ENCODE measurements at places on chromosomes 6 and 20. TPM values are rescaled to one million over a fixed set of nuclear protein-coding genes. Genes with fewer than 3 reads are reported as not detected.

DNA sequence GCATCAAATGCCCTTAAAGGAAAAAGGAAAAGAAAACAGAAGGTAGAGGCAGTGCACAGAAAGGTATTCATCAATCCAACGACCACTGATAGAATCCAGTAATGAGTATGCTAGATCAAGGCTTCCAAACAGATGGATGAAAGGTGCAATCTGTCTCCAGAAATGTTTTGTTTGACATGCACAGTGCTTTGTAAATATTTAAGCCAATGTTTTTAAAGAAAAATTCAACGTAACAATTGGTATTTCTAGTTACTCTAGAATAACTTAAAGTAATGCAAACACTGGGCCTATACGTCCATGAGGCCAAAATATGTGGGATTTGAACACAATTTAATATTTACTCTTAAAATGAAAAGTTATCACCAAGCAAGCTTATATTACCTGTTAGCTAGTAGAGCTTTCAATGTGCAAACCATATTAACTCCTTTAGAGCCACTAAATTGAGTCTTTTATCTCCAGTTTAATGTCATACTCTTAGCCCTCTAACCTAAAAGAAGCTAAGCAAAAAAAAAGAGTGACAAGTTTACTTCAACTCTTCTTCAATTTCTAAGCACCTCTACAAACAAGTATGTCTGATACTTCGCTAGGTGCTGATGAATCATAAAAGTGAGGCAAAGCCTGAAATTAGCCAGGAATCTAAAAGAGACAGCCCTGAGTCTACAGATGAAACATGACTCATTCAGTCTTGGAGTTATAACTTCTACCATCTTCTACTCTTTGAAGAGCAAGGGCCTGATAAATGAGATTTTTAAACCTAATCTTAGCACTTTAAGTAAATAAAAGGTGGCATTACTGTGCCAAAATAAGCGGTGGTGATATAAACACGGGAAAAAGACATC lies 169.8 kb downstream of the PTPRK start:
- no peak overlapping the region for H3K4me3 ChIP-seq
- H3K4me1 ChIP-seq, result no peaks in the 10 kb centered on the region
- no peaks in the 10 kb centered on the region for H3K27me3 ChIP-seq
- no peak overlapping the region for H3K27ac ChIP-seq

GRCh38 chr6:21500314-21501020 lies 93.1 kb upstream of the SOX4 start:
- H3K27me3 ChIP-seq, result no peaks in the 10 kb centered on the region
- DNase-seq, result no peak
- H3K36me3 ChIP-seq, result no peaks in the 10 kb centered on the region
- no peak overlapping the region for H3K27ac ChIP-seq
- no peak overlapping the region for H3K4me3 ChIP-seq

- H3K27me3 ChIP-seq, result no peaks in the 10 kb centered on the region
- no peak overlapping the region for H3K4me3 ChIP-seq
- no peak overlapping the region for H3K27ac ChIP-seq
- DNase-seq, result no peak
- no peaks in the 10 kb centered on the region for H3K4me1 ChIP-seq
Measured at GRCh38 chr20:19376451-19377229, 164.2 kb downstream of the SLC24A3 start.

Gene KCNB1
- total RNA-seq, result 0.12 TPM

DNA sequence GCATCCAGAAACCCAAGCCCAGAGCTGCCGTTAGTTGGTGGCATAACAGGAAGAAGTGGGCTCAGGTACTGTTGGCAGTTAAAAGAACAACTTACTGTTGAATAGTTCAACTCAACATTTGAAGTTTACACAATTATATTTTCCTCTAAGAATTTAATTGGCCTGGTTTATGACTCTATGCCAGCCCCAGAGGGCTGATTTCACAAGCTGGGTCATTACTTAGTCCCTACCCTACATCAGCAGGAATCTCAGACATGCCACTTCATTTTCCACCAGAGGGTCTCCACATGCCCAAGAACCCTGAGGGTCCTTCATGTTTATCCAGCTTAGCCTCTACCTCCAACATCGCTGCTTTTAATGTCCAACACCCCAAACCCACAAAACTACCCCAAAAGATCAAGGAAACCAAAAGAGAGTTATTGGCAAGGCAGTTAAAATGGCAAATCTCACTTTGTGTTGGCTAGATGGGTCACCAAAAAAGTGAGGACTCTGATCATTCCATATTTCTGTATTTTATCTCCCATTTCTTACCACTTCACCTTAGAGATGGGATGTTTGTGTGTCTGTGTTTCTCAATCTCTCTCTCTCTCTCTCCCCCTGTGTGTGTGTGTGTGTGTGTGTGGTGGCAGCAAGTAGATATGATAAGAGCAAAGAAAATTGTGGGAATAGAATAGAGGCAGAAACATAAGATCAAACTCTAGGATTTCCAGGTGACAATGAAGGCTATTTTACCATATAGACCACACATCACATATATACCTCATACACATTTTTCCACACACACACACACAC lies 112.5 kb upstream of the TBX18 start:
- no peak overlapping the region for H3K4me3 ChIP-seq
- no peaks in the 10 kb centered on the region for H3K36me3 ChIP-seq
- H3K27me3 ChIP-seq, result no peaks in the 10 kb centered on the region
- H3K27ac ChIP-seq, result no peak overlapping the region
- DNase-seq, result no peak

Gene BACH2
- total RNA-seq, result 235 TPM

Gene KIF6
- total RNA-seq, result not detected

GRCh38 chr20:24236201-24236600 lies 233.2 kb upstream of the SYNDIG1 start:
- no peaks in the 10 kb centered on the region for H3K27me3 ChIP-seq
- no peaks in the 10 kb centered on the region for H3K4me1 ChIP-seq

Gene DZANK1
- total RNA-seq, result 5.6 TPM

DNA sequence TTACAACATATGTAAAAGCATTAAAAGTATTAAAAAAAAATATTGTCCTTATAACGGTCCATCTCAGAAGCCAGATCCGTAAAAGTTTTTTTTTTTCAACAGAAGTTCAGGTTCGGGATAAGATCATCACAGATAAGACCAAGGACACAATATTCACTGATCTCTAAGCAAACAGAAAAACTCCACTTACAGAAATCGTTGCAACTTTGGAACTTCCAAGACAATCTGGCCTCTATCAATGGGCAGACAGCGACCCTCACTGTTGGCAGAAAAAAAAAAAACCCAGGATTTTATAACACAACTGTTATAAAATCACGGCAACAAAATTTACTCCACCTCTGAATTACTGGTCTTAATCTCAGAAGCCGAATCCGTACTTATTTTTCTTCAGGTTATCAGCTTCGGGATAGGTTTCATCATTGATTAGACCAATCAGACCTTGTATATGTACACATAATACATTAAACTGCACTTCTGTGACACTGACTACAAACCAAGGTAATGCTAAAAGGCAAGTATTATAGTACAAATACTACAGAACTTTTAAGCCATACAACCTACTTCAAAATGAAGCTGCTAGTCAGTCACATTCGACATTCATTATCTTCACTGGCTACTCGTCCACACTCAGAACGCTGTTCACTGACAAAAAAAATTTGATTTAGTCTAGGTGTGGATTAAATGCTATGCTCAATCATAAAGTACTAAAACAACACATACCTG lies 34.7 kb upstream of the SYNCRIP start:
- H3K27me3 ChIP-seq, result no peaks in the 10 kb centered on the region
- peak overlapping the region; percentile 93 for H3K4me3 ChIP-seq
- peak overlapping the region; percentile 89 for H3K27ac ChIP-seq
- H3K4me1 ChIP-seq, result peaks cover 36% of the 10 kb centered on the region
- DNase-seq, result peak; percentile 25

DNA sequence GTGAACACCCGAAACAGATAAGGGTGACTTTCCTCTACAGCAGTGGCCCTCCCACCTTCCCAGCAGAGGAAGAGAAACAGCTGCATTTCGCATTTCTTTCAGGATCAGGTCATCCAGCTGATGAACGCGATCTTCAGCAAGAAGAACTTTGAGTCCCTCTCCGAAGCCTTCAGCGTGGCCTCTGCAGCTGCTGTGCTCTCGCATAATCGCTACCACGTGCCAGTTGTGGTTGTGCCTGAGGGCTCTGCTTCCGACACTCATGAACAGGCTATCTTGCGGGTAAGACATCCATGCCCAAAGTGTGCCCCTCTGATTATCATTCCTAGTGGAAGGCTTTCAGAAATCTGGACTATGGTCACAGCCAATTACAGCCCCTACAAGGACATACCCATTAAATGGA lies 27.8 kb upstream of the MROH8 start:
- H3K4me1 ChIP-seq, result no peaks in the 10 kb centered on the region
- H3K4me3 ChIP-seq, result no peak overlapping the region
- H3K36me3 ChIP-seq, result peaks cover 73% of the 10 kb centered on the region
- H3K27me3 ChIP-seq, result no peaks in the 10 kb centered on the region

- peaks cover 2% of the 10 kb centered on the region for H3K4me1 ChIP-seq
- peaks cover 26% of the 10 kb centered on the region for H3K27me3 ChIP-seq
- DNase-seq, result no peak
- no peak overlapping the region for H3K27ac ChIP-seq
- no peak overlapping the region for H3K4me3 ChIP-seq
Measured at GRCh38 chr20:19889011-19889953, 127.9 kb upstream of the NAA20 start.

Gene CPNE5
- 49.8 TPM for total RNA-seq

Gene PPP1R3G
- total RNA-seq, result 0.24 TPM

GRCh38 chr6:75505424-75505823 lies 11.8 kb upstream of the FILIP1 start:
- DNase-seq, result no peak
- no peak overlapping the region for H3K4me3 ChIP-seq
- H3K27ac ChIP-seq, result no peak overlapping the region
- H3K4me1 ChIP-seq, result no peaks in the 10 kb centered on the region
- no peaks in the 10 kb centered on the region for H3K36me3 ChIP-seq

GRCh38 chr20:59175861-59176260 lies 12.2 kb downstream of the ZNF831 start:
- no peak overlapping the region for H3K4me3 ChIP-seq
- peaks cover 16% of the 10 kb centered on the region for H3K4me1 ChIP-seq
- peaks cover 19% of the 10 kb centered on the region for H3K36me3 ChIP-seq
- no peak for DNase-seq
- no peaks in the 10 kb centered on the region for H3K27me3 ChIP-seq

DNA sequence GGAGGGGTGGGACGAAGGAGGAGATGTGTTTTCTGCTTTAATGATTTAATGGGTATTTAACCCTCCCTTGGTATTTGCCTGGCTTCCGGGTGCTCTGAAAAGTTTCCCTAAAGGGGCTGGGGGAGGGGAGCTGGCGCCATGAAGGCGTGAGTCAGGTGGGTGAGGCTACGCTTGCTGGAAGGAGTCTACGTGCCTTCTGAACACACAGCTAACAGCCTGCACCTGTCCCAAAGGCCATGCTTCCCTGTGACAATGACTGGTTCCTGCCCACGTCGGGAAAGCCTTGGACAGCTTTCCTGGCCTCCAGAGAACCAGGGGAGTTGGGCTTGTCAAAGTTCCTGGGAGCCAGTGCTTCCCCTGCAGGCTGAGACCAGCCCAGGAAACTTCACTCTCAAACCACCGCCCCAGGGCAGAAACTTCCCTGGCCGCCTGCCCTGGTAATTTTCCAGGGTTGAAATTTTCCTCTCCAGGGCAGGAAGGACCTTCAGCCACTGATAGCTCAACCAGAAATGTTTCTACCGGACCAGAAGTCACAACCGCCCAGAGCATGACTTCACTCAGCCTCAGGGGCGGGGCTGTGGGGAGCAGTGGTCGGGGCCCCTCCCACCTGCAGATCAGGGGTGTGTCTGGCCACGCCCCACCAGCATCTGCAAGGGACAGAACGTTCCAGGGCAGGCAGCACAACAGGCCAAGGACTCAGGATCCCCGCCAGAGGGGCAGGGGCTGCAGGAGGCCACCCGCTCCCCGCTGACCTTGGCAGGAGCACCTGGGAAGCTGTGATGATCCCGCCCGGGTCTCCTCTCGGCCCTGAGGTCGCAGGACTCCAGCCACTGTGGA lies 18.6 kb upstream of the SLCO4A1 start:
- peak overlapping the region; percentile 94 for H3K27ac ChIP-seq
- DNase-seq, result peak; percentile 92
- H3K4me3 ChIP-seq, result peak overlapping the region; percentile 26
- H3K4me1 ChIP-seq, result peaks cover 50% of the 10 kb centered on the region

Gene APCDD1L
- not detected for total RNA-seq

DNA sequence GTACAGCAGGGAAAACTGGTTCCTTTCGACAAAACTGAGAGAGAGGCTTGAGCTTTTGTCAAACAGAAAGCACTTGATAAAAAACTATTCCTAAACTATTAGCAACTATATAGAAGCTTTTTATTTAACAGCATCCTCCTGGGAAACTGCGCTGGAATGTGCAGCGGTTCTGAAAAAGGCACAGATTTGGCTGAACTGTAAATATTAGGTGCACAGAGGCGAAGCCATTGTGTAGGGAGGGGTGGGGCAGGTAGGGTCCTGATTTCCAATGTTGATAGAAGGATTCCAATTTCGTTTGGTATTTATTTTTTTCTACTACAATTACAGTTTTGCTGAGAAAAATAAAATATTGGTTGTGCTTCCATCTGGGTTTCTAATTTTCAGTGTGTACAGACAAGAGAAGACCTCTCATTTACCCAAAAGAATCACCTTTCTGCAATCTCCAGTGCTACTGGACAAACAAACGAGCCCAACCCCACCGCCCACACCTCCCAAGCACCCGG lies 698 bp upstream of the SH3BGRL2 start:
- no peak overlapping the region for H3K4me3 ChIP-seq
- no peaks in the 10 kb centered on the region for H3K36me3 ChIP-seq
- H3K4me1 ChIP-seq, result peaks cover 7% of the 10 kb centered on the region
- no peak overlapping the region for H3K27ac ChIP-seq
- peaks cover 24% of the 10 kb centered on the region for H3K27me3 ChIP-seq

Gene MSH5
- total RNA-seq, result 49.9 TPM

GRCh38 chr20:64032706-64033624 lies 3.0 kb upstream of the C20orf204 start:
- H3K27ac ChIP-seq, result no peak overlapping the region
- H3K4me1 ChIP-seq, result peaks cover 8% of the 10 kb centered on the region
- no peaks in the 10 kb centered on the region for H3K36me3 ChIP-seq
- no peak for DNase-seq

DNA sequence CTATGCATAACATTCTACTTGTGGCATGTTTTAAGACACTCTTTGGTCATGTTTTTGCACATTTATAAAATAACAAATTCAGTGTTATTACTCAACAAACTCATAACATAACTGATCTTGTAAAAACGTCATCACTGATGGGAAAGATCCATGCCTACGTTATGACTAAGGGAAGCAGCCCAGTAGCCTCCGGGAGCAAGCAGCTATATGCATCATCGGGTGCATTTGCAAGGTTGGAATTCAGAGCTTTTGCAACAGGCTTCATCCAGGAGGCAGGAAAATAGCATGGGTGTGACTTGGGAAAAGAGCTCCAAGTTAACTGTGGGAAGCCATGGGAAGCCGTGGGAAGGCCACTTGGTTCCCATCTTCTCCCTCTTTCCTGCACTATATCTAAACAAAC lies 271.6 kb upstream of the SGK1 start:
- no peak for DNase-seq
- H3K4me1 ChIP-seq, result no peaks in the 10 kb centered on the region
- H3K27me3 ChIP-seq, result no peaks in the 10 kb centered on the region
- no peak overlapping the region for H3K4me3 ChIP-seq
- no peak overlapping the region for H3K27ac ChIP-seq
